ENCODE measurements at places on chromosomes 7 and 10.
A peak's percentile ranks its signal among the peaks of the same experiment; 100 is the strongest.

- no peak for DNase-seq
These were observed 185.1 kb upstream of the PRPS1L1 start for GRCh38 chr7:18212758-18213157.

GRCh38 chr7:155206318-155207020 lies 91.2 kb upstream of the INSIG1 start:
- DNase-seq: peak; percentile 23

- no peak for DNase-seq
These were observed 221.3 kb upstream of the DGKB start for GRCh38 chr7:15123901-15124300.

DNA sequence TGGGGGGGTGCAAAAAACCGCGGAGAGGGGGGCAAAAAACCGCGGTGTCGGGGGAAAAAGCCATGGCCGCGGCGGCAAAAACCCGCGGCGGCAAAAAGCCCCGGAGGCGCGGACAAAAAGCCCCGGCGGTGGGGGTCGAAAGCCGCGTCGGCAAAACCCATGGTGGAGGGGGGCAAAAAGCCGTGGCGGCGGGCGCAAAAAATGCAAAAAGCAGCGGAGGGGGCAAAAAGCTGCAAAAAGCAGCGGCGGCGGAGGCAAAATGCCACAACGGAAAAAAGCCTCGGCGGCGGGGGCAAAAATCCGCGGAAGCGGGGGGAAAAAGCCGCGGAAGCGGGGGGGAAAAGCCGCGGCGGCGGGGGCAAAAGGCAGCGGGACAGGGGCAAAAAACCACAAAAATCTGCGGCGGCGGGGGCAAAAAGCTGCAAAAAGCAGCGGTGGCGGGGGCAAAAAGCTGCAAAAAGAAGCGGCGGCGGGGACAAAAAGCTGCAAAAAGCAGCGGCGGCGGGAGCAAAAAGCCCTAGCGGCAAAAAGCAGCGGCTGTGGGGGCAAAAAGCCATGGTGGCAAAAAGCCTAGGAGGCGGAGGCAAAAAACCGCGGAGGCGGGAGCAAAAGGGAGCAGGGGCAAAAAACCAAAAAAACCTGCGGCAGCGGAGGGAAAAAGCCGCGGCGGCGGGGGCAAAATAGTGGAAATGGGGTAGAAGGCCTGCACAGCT lies 418.9 kb downstream of the ZNF716 start:
- no peak for DNase-seq

DNA sequence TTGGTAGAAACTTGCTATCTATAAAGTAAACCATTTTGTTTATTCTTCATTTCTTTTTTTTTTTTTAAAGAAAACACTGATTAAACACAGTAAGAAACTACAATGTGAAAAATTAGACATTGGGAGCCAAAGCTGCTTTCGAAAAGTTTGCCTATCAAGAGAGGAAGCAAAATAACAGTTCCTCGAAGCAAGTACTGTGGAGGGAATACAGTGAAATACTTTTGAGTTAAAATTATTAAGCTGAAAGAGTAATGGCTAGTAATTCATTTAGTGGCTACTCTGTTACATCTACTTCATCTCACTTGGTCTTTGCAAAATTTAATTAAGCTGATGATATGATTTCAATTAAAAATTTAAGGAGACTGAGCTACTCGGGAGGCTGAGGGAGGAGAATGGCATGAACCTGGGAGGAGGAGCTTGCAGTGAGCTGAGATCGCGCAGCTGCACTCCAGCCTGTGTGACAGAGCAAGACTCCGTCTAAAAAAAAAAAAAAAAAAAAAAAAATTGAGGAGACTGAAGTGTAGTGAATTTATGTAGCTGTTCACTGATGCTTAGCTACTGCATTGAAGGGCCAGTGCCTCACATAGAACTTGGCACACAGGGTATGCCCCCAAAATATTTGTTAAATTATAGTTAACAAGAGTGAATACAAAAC lies 982.1 kb upstream of the MBL2 start:
- no peak for DNase-seq

- DNase-seq: no peak
These were observed 805 bp upstream of the HMX3 start for GRCh38 chr10:123134915-123135414.

- DNase-seq: no peak
These were observed 648.5 kb upstream of the LRRN3 start for GRCh38 chr7:110442381-110442837.

DNA sequence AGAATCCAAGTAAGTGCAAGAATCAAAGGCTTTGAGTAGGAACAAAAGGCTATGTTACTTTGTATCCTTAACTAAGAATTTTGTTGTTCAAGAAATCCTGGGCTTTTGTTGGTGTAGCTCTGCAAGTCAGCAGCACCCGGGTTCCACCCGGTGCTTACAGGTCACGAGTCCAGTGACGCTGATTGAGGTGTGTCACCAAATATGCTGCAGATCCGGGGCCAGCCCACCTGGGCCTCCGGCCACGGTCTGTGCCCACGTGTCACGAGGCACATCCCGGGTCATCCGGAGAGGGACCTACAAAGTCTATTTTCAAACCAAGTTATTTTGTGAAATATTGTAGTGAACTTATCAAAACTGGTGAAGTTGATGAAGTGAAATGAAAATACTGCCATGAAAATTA lies 103.1 kb downstream of the MGMT start:
- DNase-seq: no peak

DNA sequence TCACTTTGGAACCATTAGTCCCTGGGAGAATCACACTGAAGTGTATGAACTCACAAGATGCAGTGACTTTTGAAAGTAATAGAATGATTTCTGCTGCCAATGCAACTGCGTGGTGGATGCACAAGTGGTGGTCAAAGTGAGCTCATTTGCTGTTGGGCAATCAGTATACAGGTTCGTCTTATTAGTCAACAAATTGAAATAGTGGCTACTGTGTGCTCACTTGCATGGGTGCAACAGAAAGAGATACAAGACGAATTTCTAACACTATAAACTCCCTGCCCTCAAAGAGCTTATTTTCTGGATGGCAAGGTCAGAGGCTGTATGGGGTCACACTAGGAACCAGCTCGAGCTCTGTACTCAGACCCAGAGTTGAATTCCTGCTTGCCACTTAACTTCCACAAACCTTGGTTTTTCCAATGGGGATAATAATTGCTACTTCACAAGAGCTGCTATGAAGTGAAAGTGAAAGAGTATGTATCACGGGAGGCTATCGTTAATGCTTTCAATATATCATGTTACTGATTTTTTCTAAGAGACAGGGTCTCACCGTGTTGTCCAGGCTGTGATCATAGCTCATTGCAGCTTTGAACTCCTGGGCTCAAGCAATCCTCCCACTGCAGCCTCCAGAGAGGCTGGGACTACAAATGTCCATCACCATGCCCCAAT lies 8.3 kb upstream of the BCL7B start:
- no peak for DNase-seq

DNA sequence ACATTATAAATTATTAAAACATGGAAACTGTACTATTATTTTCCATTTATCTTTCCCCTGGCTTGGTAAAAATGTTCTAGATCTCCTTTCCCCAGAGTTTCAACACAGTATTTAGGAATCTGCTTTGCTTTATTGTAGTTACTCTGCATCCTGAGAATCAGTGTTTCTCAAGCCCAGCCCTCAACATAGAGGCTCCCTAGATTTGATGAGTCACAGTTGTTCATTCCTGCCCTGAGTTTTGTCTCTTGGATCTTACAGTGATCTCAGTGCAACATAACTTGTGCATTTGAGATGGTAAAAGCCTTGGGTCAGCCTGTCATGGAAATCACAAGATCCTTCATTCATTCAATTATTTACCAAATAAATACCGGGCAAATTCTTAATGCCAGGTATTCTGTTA lies 63.0 kb downstream of the VAX1 start:
- DNase-seq: no peak

- DNase-seq: no peak
These were observed 75.6 kb downstream of the MYOF start for GRCh38 chr10:93406364-93407145.

DNA sequence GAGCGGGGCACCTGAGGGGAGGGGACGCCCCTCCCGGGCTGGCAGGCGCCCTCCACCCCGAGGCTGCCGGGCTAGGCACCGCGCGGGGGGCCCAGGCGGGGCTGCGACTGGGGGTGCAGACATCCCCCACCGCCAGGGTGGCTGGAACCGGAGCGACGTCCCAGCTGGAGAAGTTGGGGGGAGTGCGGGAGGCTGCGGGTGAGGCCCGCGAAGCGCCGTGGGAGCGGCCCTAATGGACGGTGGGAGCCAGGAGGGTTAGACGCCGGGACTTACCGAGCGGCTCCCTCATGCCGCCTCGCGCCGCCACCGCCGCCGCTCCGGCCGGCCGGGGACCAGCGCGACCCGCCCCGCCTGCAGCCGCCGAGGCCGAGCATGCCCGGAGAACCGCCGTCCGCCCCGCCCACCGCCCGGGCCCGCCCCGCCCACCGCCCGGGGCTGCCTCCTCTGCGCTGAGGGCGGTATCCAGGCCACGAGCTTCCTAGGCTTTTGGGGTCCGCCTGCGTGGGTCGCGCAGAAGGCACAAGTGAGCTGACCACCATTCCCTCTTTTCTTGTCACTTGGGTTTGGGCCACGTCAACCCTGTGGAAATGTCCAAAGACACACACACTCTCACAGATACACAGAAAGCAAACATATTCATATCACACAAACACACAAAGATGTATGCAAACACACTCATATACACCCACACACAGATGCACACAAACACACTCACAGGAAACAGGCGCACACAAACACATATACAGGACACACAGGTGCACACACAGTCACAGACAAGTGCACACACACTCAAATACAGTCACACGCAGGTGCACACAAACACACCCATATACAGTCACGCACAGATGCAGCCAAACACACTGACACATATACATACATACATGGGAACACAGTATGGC lies at the start of gene JCAD:
Gene JCAD, minus strand, starts transcription at position 378 of the 899 bp plus-strand sequence. CDS start 11,774 bp downstream, outside the sequence.
- DNase-seq: peak; percentile 11

DNA sequence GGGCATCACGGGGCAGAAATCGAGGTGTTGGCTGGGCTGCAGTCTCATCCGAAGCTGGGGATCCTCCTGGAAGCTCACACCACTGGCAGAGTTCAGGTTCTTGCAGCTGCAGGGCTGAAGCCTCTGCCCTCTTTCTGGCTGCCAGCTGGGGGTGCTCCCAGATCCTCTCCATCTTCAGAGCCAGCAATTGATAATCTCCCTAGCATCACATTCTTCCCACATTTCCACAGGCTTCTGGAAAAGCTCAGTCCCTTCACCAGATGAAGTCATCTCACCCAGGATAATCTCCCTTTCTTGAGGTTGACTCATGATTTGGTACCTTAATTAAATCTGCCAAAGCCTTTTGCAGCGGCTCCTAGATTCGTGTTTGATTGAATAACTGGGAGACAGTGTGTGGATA lies 55.2 kb downstream of the NRP1 start:
- no peak for DNase-seq

GRCh38 chr7:636396-636795 lies 90.1 kb upstream of the DNAAF5 start:
- peak; percentile 28 for DNase-seq

- DNase-seq: no peak
These were observed 55.3 kb upstream of the ZNF438 start for GRCh38 chr10:31087011-31087410.

DNA sequence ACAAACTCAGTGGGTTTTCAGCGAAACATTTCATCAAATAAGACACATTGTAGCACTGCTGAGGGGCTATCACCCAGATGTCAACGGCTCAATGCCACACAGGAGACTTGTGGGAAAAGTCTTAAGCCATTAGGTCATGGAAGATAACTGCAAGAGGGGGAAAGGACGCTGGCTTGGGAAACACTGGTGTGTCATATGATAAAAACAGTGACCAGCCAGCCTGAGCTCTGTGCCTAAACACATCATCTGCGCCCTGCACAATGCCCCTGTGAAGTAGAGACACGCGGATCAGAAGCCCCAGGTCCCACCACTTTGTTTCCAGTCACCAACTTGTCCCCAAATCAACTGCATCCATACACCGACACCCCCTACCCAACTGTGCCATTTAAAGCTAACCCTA lies 116.7 kb downstream of the TNS3 start:
- DNase-seq: no peak

- no peak for DNase-seq
These were observed 3.1 kb downstream of the LDB3 start for GRCh38 chr10:86671419-86671818.

GRCh38 chr10:79248341-79249185 lies 98.7 kb upstream of the PPIF start:
- DNase-seq: no peak

DNA sequence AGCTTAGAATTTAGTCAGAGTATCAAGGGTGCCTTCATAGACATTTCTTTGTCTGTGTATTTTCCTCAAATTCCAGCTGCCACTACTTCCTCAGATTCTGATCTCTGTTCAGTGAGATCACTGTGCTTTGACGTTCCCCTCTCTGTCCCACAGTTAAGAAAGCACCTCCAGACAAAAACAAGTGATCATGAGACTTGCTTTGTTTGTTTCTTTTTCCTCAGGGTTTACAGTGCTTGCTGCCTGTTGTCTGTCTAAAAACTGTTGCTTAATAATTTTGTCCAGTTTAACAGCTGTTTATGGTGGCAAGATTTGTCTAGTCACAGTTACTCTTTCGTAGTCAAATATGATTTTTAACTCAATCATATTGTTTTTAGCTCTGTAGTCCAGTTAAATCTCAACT lies 29.1 kb downstream of the TRUB1 start:
- DNase-seq: no peak

GRCh38 chr7:157027568-157028198 lies 17.2 kb upstream of the MNX1 start:
- no peak for DNase-seq

- no peak for DNase-seq
These were observed 10.2 kb upstream of the LFNG start for GRCh38 chr7:2509298-2509906.

- no peak for DNase-seq
These were observed 580 bp upstream of the ASB10 start for GRCh38 chr7:151187409-151188251.

Measured in stimulated activated CD8-positive, alpha-beta memory T cell treated with anti-CD3 and anti-CD28 coated beads, Interleukin-7, amount 100 ng/mL, for 1 hour (primary cell).